ENCODE measurements at places on chromosomes 2 and 18.
A peak's percentile ranks its signal among the peaks of the same experiment; 100 is the strongest.

- no peak for DNase-seq
Observed at GRCh38 chr2:38384338-38384737, 7.3 kb upstream of the ATL2 start.

- no peak for DNase-seq
Observed at GRCh38 chr2:128788636-128789220, 470.1 kb upstream of the HS6ST1 start.

DNA sequence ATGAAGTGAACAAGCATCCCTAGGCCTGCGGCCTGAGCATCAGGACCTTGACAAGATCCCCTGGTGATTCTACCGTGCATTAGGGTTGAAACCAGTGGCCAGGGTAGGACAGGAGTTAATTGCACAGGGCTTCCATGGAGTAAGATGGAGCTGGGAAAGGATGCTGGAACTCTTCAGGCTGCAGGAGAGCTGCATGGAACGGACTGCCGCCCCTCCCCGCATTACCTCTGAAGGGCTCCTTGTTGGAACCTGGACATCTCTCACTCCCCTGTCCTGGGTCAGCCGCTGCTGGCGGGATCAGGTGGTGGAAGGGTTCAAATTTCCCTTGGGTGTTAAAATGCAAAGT is 156.6 kb upstream of the ID2 start:
- no peak for DNase-seq

- DNase-seq, result peak; percentile 17
Observed at GRCh38 chr2:15941871-15942710, 1.7 kb downstream of the MYCN start.

DNA sequence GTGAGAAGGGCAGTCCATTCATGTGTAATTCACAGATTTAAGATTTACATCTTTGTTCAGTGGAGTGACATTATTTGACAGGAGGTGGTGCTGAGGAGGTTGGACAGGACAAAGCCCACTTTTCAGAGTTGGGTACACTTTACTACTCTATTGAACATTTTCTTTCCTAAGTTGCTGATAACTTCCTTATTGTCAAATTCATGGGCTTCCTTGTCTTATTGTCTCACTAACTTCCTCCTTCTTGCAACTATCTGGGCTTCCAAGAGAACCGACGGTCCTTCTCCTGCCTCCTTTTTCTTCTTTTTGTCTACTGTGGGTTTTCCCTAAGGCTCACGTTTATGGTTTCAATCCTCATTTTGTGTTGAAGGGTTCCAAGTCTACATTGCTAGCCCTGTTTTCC is 67.7 kb upstream of the DNMT3A start:
- no peak for DNase-seq

DNA sequence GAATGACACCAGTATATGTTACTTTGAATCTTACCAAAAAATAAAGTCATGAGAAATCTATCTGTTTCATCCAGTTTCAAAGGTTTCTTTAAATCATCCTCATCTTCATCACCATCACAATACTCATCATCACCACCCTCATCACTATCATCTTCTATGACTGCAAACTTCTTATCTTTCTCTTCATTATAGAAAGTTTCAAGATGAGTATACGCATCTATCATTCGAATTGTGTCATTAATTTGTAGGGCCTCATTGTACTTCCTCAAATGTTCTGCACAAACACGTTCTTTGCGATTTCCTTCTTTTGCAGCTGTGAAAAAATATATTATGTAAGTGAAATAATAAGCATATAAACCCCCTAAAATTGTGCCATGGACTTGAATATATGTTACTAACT is 34.1 kb upstream of the FAP start:
- DNase-seq, result no peak

GRCh38 chr2:169528271-169528701 is 18.8 kb downstream of the KLHL41 start:
- peak; percentile 68 for DNase-seq

DNA sequence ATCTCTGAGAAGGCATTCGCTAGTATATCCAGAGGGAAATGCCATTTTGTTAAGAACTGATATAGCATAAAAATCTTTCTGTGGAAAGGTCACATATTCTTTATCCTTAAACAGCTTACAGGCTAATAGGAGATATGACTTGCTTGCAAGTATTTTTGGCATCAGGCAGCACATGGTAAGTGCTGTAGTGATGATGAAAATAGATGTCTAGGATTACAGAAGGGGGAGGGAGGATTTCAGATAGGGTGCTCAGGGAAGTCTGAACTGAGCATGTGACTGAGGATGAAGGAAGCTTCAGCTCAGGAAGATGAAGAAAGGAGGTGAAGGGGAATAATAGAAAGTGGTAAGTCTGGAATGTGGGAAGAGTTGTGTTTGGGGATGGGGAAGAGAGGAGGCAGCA is 158.5 kb upstream of the NOSTRIN start:
- DNase-seq, result no peak

- DNase-seq, result no peak
Observed at GRCh38 chr2:11597538-11598225, 63.8 kb downstream of the GREB1 start.

DNA sequence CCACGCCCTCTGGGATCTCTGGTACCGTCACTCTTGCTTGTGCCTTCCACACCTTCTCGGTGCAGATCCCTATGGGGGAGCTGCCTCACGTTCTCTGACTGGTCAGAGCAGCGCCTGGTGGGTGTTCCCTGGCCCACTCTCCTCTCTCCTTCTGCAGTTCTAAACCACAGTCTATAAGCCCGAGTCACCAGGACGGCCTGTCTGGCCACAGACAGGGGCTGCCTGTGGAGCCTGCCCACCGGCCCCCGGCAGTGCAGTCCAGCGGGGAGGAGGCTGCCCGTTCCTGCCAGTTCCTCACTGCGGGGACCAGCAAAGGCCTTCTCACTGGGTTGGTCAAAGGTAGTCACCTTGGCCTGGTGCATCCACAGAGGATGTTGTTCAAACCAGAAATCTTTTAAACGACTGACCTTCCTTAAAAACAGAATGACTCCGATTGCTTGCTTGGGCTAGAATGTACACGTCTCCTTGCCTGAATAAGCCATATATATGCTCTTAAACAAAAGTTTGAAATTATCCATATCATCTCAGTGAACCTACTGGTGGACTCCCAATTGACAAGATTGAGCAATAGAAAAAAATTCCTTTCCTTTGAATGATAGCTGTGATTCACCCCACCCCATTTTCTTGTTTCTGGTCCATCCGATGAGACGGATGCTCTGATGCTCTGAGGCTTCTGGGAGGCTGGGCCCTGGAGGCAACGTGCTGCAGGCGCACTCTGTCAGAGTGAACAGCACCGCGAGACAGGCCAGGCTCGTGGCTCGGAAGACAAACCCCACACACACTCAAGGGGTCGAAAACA is 61.2 kb downstream of the RALBP1 start:
- DNase-seq, result no peak

DNA sequence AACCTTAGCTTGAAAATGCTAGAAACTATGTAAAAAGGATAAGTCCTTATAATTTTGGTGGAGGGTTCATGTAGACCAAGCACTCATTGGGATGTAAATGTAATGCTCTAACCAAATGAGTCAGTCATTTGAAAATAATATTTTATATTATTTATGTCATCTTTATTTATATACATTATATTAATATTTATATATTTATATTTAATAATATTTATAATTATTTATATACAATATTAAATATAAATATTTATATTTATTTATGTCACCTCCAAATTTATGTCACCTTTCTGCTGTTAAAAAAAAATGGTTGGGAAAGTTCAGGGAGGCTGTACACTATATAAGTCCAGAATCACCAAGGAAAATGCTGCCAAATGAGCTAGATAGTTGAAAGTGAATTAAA is 254.3 kb downstream of the FIGN start:
- DNase-seq, result no peak

DNA sequence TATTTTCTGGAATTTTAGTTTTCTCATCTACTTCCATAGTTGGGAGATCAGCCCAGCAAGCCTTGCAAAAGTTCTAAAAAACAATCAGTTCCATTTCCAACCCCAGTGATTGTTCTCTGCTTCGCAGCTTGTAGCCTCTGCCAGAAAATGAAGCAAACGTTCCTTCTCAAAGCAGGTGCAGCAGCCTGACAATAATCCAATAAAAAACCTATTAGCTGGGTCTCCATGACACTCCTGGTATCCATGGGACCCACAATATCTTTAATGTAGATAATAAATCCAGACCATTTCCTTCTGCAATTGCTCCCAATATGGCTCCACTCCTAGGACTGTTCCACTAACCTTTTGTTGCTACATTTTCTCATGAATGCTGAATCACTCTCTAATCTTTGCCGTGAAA is 140.8 kb upstream of the SETBP1 start:
- no peak for DNase-seq

- DNase-seq, result no peak
Observed at GRCh38 chr2:67258831-67259230, 138.3 kb upstream of the ETAA1 start.

- no peak for DNase-seq
Observed at GRCh38 chr2:47011264-47011663, 95.7 kb upstream of the MCFD2 start.

GRCh38 chr18:58779529-58779928 is 85.1 kb upstream of the ZNF532 start:
- DNase-seq, result no peak

DNA sequence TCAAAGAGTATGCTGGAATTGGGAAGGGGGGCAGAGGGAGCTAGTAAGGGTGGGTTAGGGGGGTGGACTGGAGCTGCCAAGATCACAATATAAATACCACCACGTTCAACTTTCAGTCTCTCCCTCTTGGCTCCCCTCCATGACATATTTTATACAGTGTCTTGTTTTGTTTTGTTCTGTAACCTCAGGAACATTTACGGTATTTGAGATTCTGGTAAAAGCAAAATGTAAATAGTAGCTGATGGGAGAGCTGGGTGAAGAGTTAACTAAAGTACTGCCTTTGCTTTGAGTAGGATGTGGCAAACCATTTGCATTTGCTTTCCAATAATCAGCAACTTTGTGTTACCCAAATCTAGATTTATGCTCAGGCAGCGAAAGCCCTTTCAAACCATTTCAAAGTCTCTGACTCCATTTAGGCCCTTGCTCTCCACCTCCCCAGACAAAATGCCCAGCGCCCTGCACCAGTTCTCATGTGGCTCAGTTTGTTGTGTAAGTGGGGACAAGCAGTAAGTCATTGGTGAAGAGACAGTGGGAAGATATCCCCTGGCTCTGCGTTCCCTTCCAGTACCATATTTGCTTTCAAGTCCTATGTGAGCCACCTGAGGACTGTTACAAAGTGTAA is 17.4 kb downstream of the IRS1 start:
- DNase-seq, result no peak

Data from CD4-positive, CD25-positive, alpha-beta regulatory T cell (primary cell).